ENCODE measurements at places on chromosomes 2 and 18.

DNA sequence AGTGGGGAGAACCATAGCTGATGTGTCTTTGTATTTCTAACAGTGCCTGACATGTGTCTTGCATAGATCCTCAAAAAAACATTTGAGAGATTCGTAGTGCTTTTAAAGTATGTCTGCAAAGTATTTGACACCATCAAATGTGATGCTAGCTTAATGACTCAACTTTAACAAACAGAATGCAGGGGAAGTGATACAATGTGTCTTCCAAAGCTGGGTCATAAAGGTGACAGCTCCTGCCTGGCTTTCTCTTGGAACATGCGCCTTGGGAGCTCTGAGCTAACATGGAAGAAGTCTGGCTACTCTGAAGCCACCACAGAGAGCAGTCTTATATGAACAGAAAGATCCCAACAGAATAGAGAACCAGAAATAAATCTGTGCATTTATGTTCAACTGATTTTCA lies 78.2 kb downstream of the C1D start:
- no peak for DNase-seq

DNA sequence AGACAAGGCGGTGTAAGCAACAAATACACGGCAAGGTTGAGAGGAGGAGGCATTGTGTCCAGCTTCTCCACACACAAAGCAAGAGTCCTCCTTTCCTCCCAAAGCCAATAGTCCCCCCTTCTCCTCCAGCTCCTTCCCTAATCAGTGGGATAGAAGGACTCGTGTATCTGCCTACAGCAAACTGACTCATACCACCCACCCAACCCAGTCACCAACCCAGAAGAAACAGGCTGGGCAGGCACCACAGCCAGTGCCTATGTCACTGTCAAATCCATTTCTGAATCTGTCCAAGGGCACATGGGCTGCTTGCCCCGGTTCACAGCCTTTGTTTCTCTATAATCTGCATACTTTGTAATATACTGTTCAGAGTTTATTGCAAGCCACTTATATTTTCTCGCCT lies 19.2 kb upstream of the NMS start:
- no peak for DNase-seq

DNA sequence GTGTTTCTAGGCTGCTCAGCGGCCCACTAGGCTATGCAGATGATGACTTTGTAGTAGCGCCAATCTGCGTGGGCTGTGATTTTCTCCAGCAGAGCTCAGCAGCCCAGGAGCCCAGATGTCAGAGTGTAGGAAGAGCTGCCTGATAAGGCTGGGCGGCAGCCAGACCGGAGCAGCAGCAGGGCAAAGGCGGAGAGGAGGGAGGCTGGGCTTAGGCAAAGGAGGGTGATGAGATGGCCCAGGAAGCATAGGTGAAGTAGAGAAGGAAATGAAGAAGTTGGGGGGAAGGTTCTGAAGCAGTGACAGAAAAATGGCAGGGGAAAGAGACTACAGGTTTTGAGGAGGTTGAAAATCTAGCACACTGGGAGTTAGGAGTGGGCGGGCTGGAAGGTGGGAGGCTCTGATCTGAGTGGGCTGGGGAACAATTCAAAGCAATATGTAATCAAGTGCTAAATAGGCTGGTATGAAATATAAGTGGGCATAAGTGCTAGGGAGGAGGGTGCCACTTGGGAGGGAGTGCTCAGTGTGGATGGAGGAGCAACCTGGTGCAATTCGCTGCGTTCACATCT lies 50.6 kb upstream of the STPG4 start:
- no peak for DNase-seq

DNA sequence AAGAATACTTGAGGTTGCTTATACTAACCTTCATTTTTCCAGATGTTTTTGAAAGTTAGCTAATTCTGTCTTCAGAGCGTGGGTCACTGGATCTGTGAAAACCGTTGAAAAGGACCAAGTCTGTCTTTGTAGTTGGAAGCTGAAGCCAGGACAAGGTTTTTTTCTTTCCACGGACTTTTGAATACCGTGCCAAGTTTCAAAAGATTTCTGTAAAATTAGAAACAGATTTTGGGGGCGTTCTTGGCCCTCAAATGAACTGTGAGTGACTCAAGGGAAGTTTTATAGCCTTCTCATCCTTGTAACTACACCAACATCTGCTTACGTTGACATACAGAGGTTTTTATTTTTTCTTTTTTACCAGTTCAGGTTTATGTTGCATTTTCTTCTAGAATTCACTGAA lies at the start of gene FAP:
Gene FAP, minus strand, starts transcription at position 152 of the 400 bp plus-strand sequence. Its CDS starts 118 bp downstream, at position 34.
- no peak for DNase-seq

DNA sequence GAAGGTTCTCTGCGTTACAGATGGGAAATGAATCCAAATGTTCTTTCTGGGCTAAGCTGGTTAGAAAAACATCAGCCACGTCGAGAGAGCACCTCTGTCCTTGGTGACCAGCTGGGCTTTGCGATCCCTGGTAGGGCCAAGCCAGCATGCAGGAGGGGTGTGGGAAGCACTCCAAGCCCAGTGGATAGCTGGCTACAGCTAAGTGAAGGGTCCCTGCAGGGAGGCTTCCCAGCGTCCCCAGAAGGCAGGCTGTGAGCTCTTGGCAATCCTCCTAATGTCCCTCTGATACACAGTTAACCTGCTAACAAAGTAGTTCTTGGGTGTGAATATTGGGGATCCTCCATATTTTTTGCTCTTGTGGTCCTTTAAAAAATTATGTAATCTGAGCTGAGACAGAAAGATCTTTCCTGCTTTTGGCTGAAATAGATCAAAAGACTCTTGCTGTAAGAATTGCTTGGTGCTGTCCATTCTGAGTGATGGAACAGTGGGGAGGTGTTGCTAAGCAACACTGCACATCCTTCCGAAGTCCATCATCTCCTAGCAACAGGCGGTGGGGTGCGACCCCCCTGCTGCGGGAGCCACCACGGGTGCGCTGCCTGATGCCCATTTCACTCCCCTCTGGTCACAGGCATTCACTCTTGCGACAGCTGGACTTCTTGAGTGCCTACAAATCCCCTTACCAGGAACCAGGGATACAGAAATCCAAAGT lies 88.5 kb upstream of the UXS1 start:
- no peak for DNase-seq

DNA sequence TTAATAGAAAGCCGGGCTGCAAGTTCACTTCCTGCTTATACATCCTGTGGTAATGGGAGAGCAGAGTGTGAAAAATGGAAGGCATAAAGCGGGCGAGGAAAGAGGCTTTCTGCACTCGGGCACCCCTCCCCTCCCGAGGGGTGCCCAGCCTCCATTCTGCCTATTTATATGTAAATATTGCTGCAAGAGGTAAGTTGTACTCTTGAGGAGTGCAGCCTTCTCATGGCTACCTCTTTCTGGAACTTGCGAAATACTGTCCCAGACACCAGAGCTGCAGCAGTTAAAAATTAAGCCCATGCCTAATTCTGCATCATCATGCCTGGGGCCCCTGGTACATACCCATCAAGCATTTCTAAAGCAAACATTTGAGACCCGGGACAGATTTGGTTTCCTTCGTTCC lies 156.0 kb downstream of the GBX2 start:
- no peak for DNase-seq

DNA sequence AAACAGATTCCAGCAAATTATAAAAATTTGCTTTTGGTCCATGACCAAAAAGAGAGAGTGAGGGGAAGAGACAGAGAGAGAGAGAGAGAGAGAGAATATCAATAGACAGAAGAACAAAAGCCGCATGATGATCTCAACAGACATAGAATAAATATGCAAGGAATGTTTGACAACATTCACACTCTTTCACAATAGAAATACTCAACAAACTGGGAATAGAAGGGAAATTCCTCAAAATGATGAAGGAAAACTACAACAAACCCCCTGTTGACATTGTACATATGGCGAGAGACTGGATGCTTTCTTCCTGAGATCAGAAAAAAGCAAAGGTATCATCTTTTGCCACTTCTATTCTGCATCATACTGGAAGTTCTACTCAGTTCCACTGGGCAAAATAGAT lies 309.7 kb downstream of the RAD51AP2 start:
- DNase-seq: no peak

DNA sequence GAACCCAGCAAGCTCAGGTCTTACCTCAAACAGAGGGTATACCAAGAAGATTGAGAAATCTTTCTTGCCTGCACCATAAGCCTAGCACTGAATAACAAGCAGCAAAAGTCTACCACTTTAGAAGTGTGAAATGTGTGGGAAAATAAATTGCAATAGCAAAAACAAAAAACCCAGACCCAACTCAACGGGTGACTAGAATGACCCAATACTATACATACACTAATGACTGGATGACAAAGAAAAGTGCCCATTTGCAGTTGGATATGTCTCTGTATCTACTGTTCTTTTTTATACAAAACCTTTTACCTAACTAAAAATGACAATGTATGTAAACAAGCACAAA lies 950.6 kb downstream of the TRIB2 start:
- no peak for DNase-seq

DNA sequence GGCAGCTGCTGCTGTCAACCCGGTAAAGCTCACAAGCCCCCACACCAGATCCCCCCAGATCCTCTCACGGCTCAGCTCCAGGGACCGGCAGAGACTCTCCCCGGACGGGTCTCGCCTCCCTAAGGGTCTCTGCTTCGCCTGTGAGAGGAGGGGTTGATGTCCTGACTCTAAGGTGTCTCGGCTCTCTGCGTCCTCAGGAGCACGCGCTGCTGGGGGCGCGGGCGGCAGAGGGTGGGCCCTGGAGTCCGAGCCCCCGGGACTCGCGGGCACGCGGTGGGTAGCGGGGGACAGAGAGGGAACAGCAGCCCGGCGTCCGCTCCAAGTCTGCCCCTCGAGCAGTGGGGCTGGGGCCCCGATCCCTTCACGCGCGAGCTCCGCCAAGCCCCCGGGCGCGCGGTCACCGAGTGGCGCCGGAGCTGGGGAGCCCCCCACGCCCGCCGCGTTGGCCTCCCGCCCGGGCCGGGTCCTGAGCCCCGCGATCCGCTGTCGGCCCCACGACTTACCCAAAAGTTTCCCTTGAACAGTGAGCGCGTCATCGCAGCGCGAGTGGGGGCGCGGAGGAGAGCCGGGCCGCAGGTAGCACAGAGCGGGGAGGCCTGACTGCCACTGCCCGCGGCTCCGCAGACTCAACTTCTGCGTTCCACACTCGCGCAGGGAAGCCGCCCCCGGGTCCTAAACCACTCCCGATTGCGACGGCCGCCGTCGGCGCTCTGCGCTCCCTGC lies at the start of gene PSTPIP2:
Gene PSTPIP2, minus strand, starts transcription at position 608 of the 723 bp plus-strand sequence. Its CDS starts 72 bp downstream, at position 536.
- DNase-seq: peak; percentile 31

GRCh38 chr2:159635006-159635789 lies 18.9 kb upstream of the BAZ2B start:
- no peak for DNase-seq

DNA sequence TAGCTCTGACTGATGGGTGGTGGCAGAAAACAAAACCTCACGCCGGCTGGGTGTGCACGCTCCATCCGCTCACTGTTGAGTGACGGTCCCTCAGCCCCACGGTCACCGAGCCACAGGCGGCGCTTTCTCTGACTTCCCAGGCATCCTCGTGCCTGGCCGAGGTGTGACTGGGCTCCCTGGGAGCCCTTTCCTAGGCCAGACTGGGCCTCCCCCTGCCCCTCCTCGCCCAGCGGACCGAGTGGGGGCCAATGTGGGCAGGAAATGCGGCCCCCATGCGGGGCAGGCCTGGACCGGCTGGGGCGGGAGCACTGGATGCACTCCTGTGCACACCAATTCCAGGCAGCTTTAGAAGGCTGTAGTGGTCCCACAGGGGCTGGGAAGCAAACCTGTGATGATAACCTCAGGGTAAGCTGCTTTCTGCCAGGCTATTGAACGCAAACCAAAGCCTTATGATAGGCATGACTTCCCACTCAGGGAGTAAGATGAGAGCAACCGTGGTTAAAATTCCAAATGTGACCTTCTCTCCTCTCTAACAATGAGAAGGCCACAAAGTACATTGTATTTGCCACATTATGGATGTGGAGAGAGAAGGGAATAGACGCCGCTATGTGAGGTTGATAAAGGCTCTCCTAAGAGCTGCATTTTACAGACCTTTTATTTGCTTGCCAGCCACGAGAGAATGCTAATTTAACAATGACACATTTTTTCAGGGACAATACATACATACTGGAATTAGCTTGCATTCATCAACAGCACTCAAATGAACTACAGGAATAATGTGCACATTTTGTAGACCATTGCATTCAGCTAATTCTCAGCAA lies 83.9 kb upstream of the PGAP1 start:
- no peak for DNase-seq

Measured in stimulated activated CD8-positive, alpha-beta memory T cell treated with anti-CD3 and anti-CD28 coated beads, Interleukin-15, amount 100 ng/mL, for 24 hours (primary cell).